ENCODE measurements at places on chromosomes 2 and 18.

DNA sequence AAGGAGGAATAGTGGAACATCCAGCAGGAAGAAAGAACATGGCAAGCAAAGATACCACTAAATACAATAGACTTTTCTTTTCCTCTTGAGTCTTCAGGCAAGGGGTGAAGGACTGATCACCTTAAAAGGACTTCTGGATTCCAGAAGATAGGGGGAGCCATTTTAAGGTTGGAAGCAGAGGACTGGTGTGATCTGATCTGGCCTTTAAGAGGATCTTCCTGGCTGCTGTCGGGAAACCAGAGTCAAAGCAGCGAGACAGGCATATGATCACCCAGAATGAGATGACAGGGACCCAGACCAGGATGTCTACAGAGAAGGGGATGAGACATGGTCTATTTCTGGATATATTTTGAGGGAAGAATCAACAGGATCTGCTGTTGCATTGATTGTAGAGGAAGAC, 558.0 kb downstream of the STK39 start:
- DNase-seq, result no peak

GRCh38 chr2:13158466-13158865, 441.7 kb downstream of the TRIB2 start:
- no peak for DNase-seq

DNA sequence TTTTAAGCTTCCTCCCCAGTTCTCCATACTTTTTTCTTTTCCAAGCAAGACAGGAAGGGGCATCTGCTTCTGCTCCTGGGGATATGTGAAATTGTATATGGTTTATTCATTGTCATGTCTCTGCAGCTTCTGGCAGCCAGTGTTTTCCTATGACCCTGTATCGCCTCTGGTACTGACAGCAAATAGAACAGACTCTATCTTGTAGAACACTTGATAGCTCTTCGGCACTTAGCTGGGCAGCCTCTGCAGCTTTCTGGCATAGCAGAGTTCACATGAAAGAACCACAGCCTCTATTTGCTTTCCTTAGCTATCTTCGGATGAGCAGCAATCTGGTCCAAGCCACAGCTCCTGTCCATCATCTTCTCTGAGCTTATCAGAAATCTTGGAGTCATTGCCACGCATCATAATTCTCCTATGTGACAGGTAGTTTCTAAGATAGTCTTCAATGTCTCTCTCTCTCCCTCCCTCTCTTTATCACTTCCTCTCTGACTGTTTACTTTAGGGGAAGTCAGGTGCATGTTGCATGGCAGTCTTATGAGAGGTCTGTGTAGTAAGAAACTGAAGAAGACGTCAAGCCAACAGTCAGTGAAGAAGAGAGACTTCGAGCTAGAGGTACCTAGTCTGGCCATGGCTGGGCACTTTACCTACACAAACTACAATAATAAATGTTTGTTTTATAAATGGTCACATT, 627.7 kb upstream of the CDH2 start:
- no peak for DNase-seq

GRCh38 chr2:16664052-16664731, 1.4 kb downstream of the CYRIA start:
- no peak for DNase-seq
